ENCODE measurements at places on chromosomes 1 and 21.

- no peak for DNase-seq
Measured at GRCh38 chr21:42864286-42864685, 15.1 kb downstream of the WDR4 start.

- DNase-seq, result no peak
Measured at GRCh38 chr1:22955146-22955545, 17.5 kb downstream of the LACTBL1 start.

DNA sequence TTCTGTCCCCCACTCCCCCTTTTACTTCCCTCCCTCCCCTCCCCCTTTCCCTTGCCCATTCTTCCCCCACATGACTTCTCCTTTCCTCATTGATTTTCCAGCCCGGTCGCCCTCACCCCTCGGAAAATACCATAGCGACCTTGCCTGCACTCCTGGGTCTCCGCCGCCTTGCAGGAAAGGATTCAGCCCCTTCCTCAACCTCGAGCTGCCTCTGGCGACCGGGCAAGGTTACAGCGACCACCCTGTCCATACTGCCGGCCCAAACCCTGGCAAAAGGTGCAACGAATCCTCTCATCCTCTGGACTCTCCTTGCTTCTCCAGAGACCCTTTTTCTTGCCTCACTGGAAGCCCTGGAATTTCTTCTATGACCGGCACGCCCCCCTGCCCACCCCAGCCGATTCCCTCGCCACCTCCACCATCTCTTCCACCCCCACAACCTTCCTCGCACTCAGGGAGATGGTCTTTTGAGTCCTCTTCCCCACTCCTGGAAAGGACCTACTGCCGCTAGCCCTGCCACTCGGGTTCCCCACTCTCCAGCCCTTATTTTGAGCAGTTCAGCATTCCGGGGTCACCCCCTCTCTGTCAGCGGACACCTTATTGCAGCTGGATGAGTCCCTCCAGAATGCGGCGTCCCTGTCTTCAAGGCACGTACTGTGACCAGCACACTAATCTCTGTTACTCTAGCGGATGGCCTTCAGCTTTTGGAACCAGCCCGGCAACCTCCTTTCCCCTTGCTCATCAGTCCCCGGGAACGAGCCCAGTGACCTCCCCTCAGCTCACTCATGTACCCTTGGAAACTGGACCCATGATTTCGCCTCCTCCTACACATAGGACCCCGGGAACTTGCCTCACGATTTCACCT, 846 bp downstream of the NSUN4 start:
- no peak for DNase-seq

DNA sequence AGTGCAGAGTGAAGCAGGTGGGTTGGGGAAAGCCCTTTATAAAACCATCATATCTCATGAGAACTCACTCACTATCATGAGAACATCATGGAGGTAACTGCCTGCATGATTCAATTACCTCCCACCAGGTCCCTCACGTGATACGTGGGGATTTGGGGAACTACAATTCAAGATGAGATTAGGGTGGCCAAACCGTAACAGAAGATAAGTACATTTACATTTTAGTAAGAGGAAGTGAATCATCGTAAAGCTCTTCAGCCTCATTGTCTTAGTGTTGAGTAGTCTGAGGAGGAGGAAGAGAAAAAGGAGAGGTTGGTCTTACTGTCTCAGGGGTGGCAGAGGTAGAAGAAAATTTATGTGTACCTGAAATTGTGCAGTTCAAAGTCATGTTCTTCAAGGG, 1053.4 kb upstream of the ADGRL4 start:
- DNase-seq, result no peak

DNA sequence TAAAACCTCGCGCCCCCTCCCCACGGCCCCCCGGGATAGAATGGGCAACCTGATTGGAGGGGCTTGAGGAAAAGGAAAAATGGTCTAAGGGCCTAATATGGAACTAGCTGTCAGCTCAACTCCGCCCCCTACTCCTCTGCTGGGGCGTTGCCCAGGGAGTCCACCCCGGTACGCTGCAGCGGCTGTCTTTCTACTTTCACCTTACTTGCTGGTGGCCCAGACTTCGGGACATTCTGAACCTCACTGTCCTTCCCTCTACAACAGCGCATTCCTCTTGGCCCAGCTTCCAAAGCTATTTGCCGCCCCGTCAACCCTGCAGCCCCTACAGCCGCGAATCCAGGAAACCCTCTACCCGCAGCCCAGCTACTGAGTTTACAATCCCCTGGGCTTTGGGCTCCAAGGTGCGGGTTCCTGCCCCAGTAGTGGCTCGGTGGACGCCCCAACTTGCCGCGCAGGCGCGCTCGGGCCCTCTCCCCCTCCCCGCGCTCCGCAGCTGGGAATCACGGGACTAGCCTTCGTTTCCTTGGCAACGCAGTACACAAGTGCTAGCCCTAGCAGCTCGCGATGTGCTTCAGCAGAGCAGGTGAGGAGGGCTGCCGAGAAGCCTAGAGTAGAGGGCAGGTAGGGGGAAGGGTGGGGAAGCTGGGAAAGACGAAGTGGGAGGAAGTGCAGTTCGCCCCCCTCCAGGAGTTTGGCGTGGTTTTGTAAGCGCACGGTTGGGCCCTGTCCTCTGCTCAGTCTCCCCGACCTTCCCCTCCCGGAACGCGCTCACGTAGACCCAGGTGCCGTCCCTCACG, 55.6 kb downstream of the CHIA start:
- peak; percentile 77 for DNase-seq

GRCh38 chr1:204283711-204284651, 70.2 kb upstream of the GOLT1A start:
- DNase-seq, result no peak

DNA sequence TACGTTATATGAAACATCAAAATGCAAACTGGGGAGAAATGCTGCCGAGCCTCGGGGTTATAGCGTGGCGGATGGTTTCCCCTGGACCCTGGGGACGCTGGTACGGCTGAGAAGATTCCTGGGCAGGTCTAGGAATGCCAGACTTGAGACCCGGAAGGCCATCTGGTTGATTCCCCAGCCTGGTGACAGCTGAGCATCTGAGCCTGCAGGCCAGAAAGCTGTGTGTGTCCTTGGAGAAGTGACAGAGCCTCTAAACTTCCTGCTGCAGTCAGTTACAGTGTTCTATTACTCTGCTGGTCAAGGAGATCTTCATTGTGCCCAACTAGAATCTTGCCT, 2.3 kb downstream of the VASH2 start:
- no peak for DNase-seq

- DNase-seq, result no peak
Measured at GRCh38 chr1:71572038-71572437, 491.2 kb upstream of the ZRANB2 start.

GRCh38 chr1:19435851-19436455, 49.4 kb downstream of the CAPZB start:
- DNase-seq, result no peak

GRCh38 chr1:109482242-109482641, 1.5 kb upstream of the ATXN7L2 start:
- no peak for DNase-seq

DNA sequence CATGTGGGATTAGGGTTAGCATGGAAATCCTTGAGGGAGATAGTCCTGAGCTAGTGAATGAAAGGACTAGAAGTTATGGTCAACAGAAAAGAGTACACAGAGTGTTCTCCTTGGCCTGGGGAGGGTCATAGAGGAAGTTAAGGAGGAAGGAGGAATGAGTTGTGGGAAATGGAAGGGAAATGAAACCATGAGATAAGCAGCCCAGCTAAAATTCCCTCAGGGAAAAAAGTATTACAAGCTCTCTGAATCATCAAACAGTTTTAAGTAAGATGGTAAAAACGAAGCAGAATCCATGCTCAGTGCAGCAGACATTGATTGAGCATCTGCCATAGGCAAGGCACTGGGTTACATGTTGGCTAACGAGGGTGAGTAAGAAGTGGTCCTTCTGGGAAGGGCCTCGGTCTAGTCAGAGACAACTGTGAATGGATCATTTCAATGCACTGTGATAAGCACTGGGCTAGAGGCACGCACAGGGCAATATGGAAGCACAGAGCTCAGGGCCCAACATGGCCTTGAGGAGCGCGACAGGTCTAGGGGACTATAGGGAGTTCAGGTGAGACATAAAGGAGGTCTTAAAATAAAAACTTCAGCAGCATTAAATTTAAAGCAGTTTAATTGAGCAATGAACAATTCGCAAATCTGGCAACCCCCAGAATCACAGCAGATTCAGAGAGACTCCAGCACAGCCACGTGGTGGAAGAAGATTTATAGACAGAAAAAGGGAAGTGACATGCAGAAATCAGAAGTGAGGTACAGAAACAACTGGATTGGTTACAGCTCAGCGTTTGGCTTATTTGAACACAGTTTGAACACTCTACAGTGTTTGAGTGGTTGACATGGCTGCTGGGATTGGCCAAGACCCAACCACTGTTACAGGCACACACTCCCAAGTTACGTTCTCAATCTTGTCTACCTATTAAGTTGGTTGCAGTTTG, 219.5 kb downstream of the HLX start:
- DNase-seq, result no peak

DNA sequence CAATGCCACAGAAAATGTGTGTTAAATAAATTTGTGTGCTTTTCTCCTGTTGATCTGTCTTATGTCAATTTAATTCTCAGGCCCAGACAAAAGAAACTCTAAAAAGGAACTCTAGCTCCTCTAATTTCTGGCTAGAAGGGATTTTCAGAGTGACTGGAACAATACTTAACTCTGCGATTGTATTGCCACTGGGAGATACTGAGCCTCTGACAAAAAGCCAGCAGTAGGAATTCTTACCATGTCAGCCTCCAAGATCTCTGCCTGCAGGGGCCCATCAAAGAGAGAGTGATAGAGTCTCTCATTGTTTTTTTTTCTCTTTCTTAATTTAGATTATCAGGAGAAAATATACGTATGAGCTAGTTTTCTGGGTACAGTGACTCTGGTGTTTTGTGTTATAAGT, 1165.7 kb downstream of the BRINP3 start:
- no peak for DNase-seq

DNA sequence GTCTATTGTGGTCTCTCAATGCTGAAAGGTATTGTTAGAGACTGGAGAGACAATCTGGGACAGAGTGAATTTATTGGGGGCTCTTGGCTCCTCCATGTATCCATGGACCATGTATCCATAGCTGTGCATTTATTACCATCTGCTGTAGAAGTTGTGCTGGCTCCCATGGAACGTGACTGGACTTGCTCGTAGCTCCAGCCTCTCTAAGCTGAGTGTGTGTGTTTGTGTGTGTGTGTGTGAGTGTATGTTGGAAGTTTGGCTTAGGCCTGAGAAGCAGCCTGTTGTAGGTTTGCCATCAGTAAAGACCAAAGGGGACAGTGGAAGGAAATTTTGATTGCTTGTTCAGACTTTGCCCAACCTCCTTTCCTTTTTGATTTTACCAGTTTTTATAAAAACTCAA, 105.7 kb upstream of the USP24 start:
- no peak for DNase-seq

DNA sequence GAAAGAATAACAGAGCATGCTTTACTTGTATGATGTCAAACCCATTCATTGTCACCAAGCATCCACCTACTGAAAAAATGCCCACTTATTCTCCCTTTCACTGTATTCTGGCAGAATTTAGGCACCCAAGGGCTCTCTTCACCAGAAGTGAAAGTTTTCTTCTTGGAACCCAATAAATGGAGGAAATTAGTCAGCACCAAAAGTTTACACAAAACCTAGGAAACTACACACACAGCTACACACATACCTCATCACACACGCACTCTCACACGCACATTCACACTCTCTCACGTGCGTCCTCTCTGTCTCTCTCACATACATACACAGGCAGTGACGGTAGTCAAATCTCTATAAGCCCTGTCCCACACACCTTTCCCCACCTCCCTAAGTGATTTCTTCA, 37.6 kb downstream of the MCOLN2 start:
- no peak for DNase-seq

- no peak for DNase-seq
Measured at GRCh38 chr1:184186167-184186566, 134.6 kb downstream of the TSEN15 start.

DNA sequence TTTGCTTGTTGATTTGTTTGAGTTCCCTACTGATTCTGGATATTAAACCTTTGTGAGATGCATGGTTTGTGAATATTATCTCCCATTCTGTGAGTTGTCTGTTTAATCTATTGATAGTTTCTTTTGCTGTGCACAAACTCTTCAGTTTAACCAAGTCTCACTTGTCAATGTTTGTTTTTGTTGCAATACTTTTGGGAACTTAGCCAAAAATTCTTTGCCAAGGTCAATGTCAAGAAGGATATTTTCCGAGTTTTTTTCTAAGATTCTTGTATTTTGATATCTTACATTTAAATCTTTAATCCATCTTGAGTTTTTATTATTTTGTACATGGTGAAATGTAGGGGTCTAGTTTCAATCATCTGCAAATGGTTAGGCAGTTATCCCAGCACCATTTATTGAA, 1230.7 kb upstream of the NCAM2 start:
- no peak for DNase-seq

- DNase-seq, result no peak
Measured at GRCh38 chr1:114988095-114988494, 41.5 kb upstream of the TSHB start.

- DNase-seq, result no peak
Measured at GRCh38 chr1:119510046-119510445, 3.0 kb downstream of the HSD3B1 start.

DNA sequence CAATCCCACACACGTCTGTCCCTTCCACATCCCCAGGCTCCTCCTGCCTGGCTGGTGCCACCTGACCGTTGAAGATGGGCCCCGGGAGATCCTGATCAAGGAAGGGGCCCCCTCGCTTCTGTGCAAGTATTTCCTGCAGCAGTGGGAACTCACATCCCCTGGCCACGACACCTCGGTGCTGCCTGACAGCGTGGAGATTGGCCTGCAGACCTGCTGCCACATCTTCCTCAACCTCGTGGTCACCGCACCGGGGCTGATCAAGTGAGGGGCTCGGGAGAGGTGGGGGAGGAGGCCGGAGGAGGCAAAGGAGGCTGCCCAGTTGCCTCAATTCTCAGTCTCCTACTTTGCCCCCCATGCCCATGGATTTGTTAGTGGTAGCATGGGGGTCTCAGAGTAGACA, 5.6 kb downstream of the NCDN start:
- DNase-seq, result no peak

- no peak for DNase-seq
Measured at GRCh38 chr1:200267458-200267857, 142.4 kb downstream of the ZNF281 start.

- no peak for DNase-seq
Measured at GRCh38 chr1:238648751-238649150, 737.6 kb upstream of the CHRM3 start.

- DNase-seq, result no peak
Measured at GRCh38 chr1:107532318-107532717, 391.5 kb downstream of the NTNG1 start.

GRCh38 chr21:36910581-36911307, 55.7 kb downstream of the HLCS start:
- peak; percentile 11 for DNase-seq

- DNase-seq, result no peak
Measured at GRCh38 chr1:218717575-218717974, 372.4 kb downstream of the TGFB2 start.

GRCh38 chr1:205800981-205801703, 11.9 kb downstream of the SLC41A1 start:
- DNase-seq, result no peak

- peak; percentile 79 for DNase-seq
Measured at GRCh38 chr1:18118491-18118890, 10.9 kb downstream of the IGSF21 start.

GRCh38 chr1:64490213-64490818, 20.4 kb downstream of the CACHD1 start:
- no peak for DNase-seq

Measured in globus pallidus (tissue), 1 donor.